ENCODE measurements at places on chromosomes 1 and 21. TPM values are rescaled to one million over a fixed set of nuclear protein-coding genes. Genes with fewer than 3 reads are reported as not detected.
A peak's percentile ranks its signal among the peaks of the same experiment; 100 is the strongest.

The GABRD gene
- 1.1 TPM for polyA plus RNA-seq

The PHTF1 gene
- polyA plus RNA-seq = 15.3 TPM

The CDK18 gene
- 28.3 TPM for polyA plus RNA-seq

The AQP10 gene
- not detected for polyA plus RNA-seq

The ESRRG gene
- polyA plus RNA-seq = 13.5 TPM

The OLIG1 gene
- polyA plus RNA-seq = 0.25 TPM

The IGSF9 gene
- 0.65 TPM for polyA plus RNA-seq

The CPT2 gene
- 12.9 TPM for polyA plus RNA-seq

The SMCP gene
- not detected for polyA plus RNA-seq

The EXTL1 gene
- 4.2 TPM for polyA plus RNA-seq

The SLC44A5 gene
- 0.54 TPM for polyA plus RNA-seq

The LY9 gene
- polyA plus RNA-seq = 0.34 TPM

The HHAT gene
- 4.6 TPM for polyA plus RNA-seq

DNA sequence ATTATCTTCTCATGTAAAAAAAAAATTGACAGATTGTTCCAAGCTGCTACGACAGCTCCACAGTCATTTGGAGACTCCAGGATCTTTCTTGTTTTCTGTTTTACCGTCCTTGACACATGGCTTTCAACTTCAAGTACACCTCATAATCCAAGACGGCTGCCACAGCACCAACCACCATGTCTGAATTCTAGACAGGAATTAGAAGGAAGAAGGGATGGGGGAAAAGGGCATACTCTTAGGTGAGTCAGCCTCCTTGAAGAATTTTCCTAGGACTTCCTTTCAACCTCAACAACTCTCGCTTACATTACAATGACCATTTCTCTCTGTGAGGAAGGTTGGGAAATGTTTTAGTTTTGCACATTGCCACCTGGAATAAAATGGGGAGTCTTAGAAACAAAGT, 110.3 kb upstream of the TNR start:
- no peak for DNase-seq

- DNase-seq = no peak
These were observed 2.2 kb upstream of the MATN1 start for GRCh38 chr1:30725450-30726095.

DNA sequence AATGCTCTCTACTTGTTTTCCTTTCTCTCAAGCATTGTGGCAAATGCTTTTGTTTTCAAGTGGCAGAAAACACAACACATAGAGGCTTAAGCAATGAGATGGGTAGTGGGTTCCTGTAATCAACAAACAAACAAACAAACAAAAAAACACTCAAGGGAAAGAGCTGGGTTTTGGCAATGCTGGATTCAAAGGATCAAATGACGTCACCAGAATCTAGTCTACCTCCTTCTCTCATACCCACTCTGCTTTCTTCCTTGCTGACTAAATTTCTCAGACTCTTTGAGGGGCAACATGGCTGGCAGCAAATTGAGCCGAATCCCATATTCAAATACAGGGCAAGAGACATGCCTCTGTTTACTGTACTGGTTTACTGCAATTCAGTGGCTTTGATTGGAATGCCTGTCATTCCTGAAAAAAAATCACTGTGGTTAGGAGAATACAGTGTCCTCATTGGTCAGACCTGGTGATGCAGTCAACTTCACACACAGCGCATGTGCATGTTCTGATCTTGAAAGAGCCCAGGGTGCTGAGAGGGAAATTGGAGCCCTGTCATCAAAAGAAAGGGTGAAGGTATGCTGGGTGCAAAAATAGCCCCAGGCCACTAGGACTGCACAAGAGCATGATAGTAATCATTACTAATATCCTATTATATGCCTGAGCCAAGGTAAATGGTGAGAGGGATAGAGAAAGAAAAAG, 356.2 kb downstream of the KCTD3 start:
- no peak for DNase-seq

GRCh38 chr1:100921110-100921706, 25.3 kb downstream of the SLC30A7 start:
- DNase-seq = peak; percentile 48

- no peak for DNase-seq
These were observed 4.9 kb upstream of the ABCD3 start for GRCh38 chr1:94413311-94413710.

- no peak for DNase-seq
These were observed 54.5 kb downstream of the HMGB4 start for GRCh38 chr1:33918368-33918767.

GRCh38 chr1:231091415-231091814, 51.4 kb upstream of the FAM89A start:
- no peak for DNase-seq

GRCh38 chr1:234556245-234556943, 53.6 kb downstream of the IRF2BP2 start:
- DNase-seq = no peak

DNA sequence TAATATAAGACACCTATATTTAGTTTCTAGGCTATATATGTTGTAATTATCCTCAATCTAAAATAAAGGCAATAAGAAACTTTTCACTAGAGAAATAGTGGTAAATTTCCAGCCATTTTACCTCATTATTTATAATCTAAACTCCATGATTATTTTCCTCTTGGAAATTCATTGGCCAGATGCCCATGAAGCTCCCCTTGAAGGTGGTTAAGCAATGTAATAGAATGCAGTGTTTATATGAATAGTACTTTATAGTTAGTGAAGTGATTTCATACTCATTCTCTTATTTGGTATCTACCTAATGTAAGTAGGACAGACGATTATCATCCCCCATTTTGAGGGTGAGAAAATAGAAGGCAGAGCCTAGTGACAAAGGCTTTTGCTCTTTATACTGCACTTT, 26.5 kb downstream of the NFYC start:
- DNase-seq = no peak

GRCh38 chr1:181319907-181320306, 163.4 kb upstream of the CACNA1E start:
- DNase-seq = no peak

DNA sequence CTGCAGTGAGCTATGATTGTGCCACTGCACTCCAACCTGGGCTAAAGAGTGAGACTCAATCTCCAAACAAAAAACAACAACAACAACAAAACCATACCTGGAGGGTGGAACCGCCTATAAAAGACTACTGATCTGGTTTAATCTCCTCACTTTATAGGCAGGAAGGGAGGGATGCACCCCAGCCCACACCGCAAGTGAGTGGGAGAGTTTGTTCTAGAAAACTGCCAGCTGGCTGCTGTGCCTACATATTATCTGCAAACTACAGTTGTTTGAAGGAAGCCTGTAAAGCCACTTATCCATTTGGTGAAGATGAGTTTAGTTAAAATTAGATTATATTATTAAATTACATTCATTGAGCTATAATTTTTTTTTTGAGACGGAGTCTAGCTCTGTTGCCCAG, 9.1 kb upstream of the SRSF10 start:
- DNase-seq = no peak

GRCh38 chr1:247857069-247857984, at the start of gene TRIM58:
TRIM58 (plus strand) TSS chr1:247857187; CDS start chr1:247857247, 60 bp downstream.
- DNase-seq = no peak

DNA sequence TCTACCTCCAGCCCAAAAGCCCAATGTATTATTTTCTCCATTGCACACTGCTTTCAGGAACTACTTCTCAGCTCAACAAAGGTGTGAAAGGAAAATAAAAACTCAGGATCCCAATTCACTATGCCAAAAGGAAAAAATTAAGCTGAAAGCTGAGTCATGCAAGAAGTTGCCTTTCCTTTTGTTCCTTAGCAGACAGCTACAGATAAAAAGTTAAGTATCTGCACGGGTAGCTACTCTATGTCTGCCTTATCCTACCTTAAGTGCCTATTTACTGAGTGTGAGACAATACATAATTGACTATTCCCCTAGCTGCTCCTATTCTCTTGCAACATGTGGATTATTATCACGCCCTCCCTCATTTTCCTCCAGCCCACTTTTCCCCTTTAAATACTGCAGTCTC, 84.1 kb downstream of the ADCY10 start:
- no peak for DNase-seq

DNA sequence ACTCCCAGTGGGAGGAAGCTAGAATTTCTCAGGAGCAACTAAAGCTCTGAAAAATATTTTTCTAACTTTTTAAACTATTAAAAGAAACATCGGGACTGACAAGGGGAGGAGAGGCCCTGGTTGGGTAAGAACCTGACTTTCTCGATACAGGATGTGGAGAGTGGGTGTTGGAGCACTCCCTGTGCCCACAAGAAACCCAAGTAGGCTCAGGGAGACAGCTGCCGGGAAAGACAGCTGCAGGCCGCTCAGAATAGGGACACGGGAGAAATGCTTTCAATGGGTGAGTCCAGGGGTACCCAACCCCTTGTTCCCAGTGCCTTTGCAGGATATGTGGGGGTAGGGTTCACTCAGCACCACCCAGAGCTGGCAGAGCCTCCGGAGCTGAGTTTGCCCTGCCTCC, 43.6 kb downstream of the PLEKHA6 start:
- no peak for DNase-seq

DNA sequence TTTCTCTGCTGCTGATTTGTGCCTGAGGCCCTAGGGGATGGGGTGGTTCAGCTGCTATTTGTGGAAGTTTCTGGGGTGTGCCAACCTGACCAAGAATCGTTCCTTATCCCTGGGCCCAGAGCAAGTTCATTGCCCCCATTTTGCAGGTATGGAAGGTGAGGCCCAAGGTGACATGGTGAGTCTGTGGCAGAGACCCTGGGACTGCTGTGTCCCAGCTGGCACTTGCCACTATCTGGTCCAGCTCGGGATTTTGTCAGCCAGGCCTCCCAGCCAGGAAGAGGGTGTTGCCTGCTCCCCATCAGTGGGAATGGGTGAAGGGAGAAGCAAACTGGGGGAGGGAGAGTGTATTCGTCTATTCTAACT, 18.9 kb upstream of the LRP8 start:
- no peak for DNase-seq

GRCh38 chr1:205228093-205228521, 361 bp downstream of the TMCC2 start:
- DNase-seq = no peak

- DNase-seq = no peak
These were observed 18.0 kb upstream of the BCAR3 start for GRCh38 chr1:93699503-93700168.

GRCh38 chr1:44326821-44327465, 28.1 kb downstream of the ERI3 start:
- no peak for DNase-seq

All from hindlimb muscle (tissue), 1 donor.